Heart right ventricle (tissue), 16 donors: ENCODE measurements at places on chromosomes 4 and X. TPM values are rescaled to one million over a fixed set of nuclear protein-coding genes. Genes with fewer than 3 reads are reported as not detected.

GRCh38 chr4:138164208-138164607, 77.9 kb downstream of the SLC7A11 start:
- no peaks in the 10 kb centered on the region for H3K4me1 ChIP-seq
- no peak overlapping the region for H3K27ac ChIP-seq
- H3K27me3 ChIP-seq = no peaks in the 10 kb centered on the region
- no peak overlapping the region for H3K4me3 ChIP-seq

DNA sequence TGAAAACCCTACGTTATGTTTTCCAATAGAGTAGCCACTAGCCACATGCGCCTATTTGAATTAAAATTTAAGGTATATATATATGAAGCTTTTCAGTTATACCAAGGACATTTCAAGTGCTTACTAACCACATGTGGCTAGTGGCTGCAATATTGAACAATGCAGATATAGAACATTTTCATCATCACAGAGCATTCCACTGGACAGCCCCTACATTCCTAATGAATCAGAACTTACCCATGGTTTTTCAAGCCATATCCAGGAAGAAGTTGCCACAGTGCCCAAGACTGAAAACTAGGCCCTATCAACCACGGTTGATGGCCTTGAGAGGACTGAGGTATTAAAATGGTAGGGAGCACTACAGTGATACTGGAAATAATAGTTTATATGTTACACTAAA, 29.7 kb downstream of the NEK1 start:
- H3K4me3 ChIP-seq = no peak overlapping the region
- no peak for DNase-seq
- no peaks in the 10 kb centered on the region for H3K4me1 ChIP-seq
- H3K27me3 ChIP-seq = no peaks in the 10 kb centered on the region
- no peaks in the 10 kb centered on the region for H3K36me3 ChIP-seq

DNA sequence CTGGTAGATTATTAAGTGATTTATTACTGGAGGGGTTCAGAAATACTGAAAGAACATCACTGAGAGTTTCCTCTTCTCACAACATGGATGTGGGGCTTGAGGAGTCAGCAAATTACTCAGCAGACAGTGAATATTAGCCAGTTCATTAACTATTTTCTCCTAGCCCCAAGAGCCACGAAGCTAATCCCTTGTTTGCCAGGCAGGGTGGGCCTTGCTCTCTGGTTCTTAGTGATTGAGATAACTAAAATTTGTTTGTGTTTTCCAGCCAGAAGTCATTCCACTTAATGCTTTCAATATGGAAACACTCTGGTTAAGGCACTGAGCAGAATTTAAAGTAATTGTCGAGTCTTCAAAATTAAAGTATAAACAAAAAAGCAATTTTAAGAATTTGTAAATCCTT, 40.1 kb upstream of the PASD1 start:
- H3K4me1 ChIP-seq = no peaks in the 10 kb centered on the region
- H3K27ac ChIP-seq = no peak overlapping the region
- no peak overlapping the region for H3K4me3 ChIP-seq
- no peaks in the 10 kb centered on the region for H3K36me3 ChIP-seq

DNA sequence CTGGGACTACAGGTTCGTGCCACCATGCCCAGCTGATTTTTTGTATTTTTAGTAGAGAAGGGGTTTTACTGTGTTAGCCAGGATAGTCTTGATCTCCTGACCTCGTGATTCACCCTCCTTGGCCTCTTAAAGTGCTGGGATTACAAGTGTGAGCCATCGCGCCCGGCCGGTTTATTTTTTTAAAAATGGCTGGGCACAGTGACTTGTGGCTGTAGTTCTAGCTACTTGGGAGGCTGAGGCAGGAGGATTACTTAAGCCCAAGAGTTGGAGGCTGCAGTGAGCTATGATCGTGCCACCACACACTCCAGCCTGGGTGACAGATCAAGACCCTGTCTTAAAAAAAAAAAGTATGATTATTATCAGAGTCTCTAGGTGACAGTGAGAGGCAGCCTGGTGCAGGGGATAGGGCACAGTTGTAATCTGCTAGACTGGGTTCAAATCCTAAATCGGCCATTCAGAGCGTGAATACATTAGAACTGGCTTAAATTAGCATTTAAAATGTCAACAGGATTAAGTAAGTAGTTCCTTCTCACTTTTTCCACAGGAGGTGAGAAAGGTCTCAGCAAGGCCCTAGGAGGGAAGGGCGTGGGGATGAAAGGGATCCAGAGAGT, 435 bp upstream of the MGST2 start:
- H3K27ac ChIP-seq = peak overlapping the region; percentile 95
- H3K4me3 ChIP-seq = peak overlapping the region; percentile 58
- DNase-seq = no peak

GRCh38 chr4:25367877-25368276, 9.2 kb upstream of the ANAPC4 start:
- no peaks in the 10 kb centered on the region for H3K4me1 ChIP-seq
- peaks cover 45% of the 10 kb centered on the region for H3K36me3 ChIP-seq
- no peak overlapping the region for H3K4me3 ChIP-seq
- no peak for DNase-seq

GRCh38 chr4:26356081-26356501, 35.3 kb downstream of the RBPJ start:
- H3K27ac ChIP-seq = no peak overlapping the region
- no peak for DNase-seq
- no peaks in the 10 kb centered on the region for H3K27me3 ChIP-seq

Gene CNGA1
- 0.50 TPM for total RNA-seq

GRCh38 chrX:135697601-135698000, 15.8 kb upstream of the CT45A1 start:
- H3K4me1 ChIP-seq = no peaks in the 10 kb centered on the region
- H3K27me3 ChIP-seq = no peaks in the 10 kb centered on the region
- DNase-seq = no peak

Gene DCAF4L1
- total RNA-seq = 0.12 TPM

- no peaks in the 10 kb centered on the region for H3K36me3 ChIP-seq
- no peaks in the 10 kb centered on the region for H3K27me3 ChIP-seq
- no peak for DNase-seq
- no peak overlapping the region for H3K4me3 ChIP-seq
Measured at GRCh38 chr4:159390648-159391047, 287.8 kb downstream of the RAPGEF2 start.

Gene ADAM29
- not detected for total RNA-seq

Gene WNK3
- 0.27 TPM for total RNA-seq

Gene TMSB4X
- 736 TPM for total RNA-seq

DNA sequence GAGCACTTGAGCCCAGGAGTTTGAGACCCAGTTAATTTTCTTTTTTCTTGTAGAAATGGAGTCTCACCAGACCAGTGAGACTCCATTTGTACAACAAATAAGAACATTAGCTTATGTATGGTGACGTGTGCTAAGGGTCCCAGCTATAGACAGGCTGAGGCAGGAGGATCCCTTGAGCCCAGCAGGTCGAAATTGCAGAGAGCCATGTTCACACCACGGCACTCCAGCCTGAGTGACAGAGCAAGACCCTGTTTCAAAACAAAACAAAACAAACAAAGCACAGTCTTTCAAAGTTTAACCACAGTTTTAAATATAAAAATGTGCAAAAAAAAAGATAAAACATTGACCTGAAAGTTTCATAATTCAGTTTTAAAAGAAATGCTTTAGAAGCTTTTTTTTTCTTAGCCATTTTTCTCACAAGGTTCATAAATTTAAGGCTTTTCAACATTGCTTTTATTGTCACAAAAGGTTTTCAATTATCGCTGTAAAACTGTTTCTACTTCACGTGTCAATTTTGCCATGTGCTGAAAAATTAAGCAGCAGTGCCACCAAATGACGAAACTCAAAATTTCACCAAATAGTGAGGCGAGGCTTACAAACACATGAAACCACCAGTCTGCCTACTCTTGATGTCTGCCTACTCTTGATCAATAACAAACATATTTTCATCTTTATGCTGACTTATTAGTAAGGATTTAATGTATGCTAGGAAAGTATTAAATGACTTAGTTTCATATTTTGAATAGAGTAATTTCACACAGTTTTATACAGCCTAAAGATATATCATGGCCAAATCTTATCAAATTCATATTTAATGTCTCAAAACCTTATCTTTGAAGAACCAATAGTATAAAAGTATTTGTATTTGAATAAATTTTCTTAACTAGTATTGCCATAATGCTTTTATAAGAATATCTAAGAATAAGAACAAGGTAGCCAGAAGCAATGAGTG, 126.3 kb downstream of the NEK1 start:
- no peaks in the 10 kb centered on the region for H3K36me3 ChIP-seq
- no peak overlapping the region for H3K27ac ChIP-seq
- peaks cover 5% of the 10 kb centered on the region for H3K4me1 ChIP-seq
- no peak overlapping the region for H3K4me3 ChIP-seq

Gene NOCT
- total RNA-seq = 10.2 TPM

Gene H2BW2
- not detected for total RNA-seq

- H3K4me3 ChIP-seq = no peak overlapping the region
- DNase-seq = no peak
Measured at GRCh38 chr4:15402146-15402545, 25.7 kb upstream of the C1QTNF7 start.

Gene RAB39B
- total RNA-seq = not detected

DNA sequence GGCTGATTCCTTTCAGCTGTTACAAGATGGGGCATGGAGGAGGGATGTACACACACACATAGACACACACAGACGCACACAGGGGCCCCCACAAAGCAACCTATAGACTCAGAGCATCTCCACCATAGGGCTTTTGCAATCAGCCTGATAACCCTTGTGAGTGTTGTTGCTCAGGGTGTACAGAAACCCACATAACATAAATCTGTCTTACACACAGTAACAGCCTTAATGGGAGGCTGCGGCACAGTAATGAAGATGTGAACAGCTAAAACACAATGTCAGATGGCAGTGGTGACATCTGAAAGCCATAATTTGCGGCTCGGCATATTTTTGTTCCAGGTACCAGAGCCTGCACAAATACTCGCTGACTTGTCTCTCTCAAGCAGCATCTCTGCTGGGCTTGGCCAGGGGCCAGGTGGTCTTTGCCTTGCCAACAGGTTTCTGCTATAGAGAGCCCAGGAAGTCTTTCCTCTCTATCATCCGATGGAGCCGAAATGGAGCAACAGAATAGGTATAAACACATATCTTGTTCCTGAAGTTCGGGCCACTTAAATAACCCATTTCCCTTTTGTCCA, 357.2 kb upstream of the GATB start:
- no peak overlapping the region for H3K27ac ChIP-seq
- H3K36me3 ChIP-seq = no peaks in the 10 kb centered on the region
- no peaks in the 10 kb centered on the region for H3K27me3 ChIP-seq
- peaks cover 30% of the 10 kb centered on the region for H3K4me1 ChIP-seq

DNA sequence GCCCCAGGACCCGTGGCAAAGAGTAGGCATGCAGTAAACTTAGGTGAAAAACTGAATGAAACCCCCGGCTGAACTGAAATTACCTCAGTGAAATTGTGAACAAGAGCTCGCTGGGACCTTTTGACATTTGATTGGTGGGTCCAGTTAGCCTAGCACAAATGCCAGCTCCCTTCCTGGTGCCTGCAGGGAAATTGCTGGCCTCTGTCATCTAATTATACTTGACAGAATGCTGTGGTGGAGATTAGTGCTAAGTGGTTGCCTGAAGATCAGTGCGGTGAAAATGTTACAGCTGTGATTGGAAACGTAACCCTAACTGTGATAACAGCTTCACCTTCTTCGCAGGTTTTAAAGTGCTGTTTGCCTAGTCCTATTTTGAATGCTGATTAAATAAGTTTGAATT, 43.0 kb downstream of the ADD1 start:
- H3K27me3 ChIP-seq = no peaks in the 10 kb centered on the region
- peak overlapping the region; percentile 23 for H3K27ac ChIP-seq
- no peak overlapping the region for H3K4me3 ChIP-seq
- no peaks in the 10 kb centered on the region for H3K4me1 ChIP-seq
- DNase-seq = peak; percentile 38

DNA sequence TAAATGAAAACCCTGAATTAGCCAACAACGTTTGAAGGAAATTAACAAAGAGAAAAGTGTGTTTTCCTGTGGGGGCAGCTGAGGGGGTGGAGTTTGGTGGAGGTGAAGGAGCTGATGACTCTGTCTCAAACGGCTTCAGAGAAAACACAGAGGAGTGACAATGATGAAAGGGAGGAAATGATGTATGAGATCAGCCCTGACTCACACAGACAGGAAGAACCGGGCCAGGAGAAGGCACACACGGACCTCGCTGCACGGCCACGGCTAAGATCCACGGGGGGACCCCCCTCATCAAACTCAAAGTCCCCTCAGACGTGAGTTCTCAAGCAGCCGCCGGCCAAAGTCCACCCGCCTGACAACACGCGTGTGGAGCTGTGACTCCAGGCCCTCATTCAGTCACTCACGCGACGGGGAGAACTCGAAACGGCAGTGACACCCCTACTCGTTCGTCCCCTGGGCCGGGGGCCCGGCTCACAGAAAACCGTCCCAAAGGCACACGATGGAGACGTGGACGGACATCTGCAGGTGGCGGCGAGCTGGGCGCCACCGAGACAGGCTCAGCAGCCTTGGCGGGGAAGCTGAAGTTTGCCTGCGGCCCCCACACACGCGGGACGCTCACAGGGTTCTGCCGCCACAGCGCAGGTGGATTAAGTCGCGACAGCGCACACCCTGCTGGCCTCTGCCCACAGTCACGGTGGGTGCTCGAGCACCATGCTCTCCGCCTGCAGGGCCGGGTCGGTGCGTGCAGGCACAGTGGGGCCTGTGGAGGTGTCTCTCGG, 28.8 kb downstream of the PPP2R3B start:
- no peak for DNase-seq
- no peaks in the 10 kb centered on the region for H3K27me3 ChIP-seq
- peaks cover 30% of the 10 kb centered on the region for H3K36me3 ChIP-seq
- H3K4me1 ChIP-seq = no peaks in the 10 kb centered on the region

Gene IL13RA2
- total RNA-seq = not detected

GRCh38 chr4:80196922-80197573, at the start of gene PRDM8:
PRDM8 (plus strand) TSS chr4:80197503; CDS start chr4:80200081, 2,578 bp downstream.
- DNase-seq = no peak
- no peaks in the 10 kb centered on the region for H3K27me3 ChIP-seq
- H3K36me3 ChIP-seq = no peaks in the 10 kb centered on the region
- peaks cover 9% of the 10 kb centered on the region for H3K4me1 ChIP-seq
- H3K27ac ChIP-seq = peak within 1 kb of the TSS; percentile 34

Gene SATL1
- total RNA-seq = not detected

Gene NEXMIF
- total RNA-seq = 0.17 TPM

Gene SERTM2
- total RNA-seq = not detected

- DNase-seq = no peak
- peaks cover 18% of the 10 kb centered on the region for H3K4me1 ChIP-seq
- H3K36me3 ChIP-seq = no peaks in the 10 kb centered on the region
- no peak within 1 kb of the TSS for H3K4me3 ChIP-seq
Measured at GRCh38 chr4:145679991-145680455, at the start of gene C4orf51. C4orf51 (plus strand) TSS chr4:145680146; CDS start chr4:145680204, 58 bp downstream.

- H3K4me3 ChIP-seq = no peak overlapping the region
- H3K27ac ChIP-seq = no peak overlapping the region
- H3K4me1 ChIP-seq = no peaks in the 10 kb centered on the region
- DNase-seq = no peak
Measured at GRCh38 chrX:104282166-104282725, 27.5 kb upstream of the ESX1 start.

- no peaks in the 10 kb centered on the region for H3K27me3 ChIP-seq
- H3K27ac ChIP-seq = no peak overlapping the region
- H3K4me1 ChIP-seq = no peaks in the 10 kb centered on the region
- no peak for DNase-seq
Measured at GRCh38 chr4:3814053-3814570, 47.9 kb downstream of the ADRA2C start.

Gene SPOCK3
- total RNA-seq = not detected
